ENCODE measurements at places on chromosomes 11 and 22. TPM values are rescaled to one million over a fixed set of nuclear protein-coding genes. Genes with fewer than 3 reads are reported as not detected.

GRCh38 chr11:105953886-105954285 lies 68.2 kb downstream of the MSANTD4 start:
- no peaks in the 10 kb centered on the region for H3K4me1 ChIP-seq
- H3K36me3 ChIP-seq = no peaks in the 10 kb centered on the region
- no peaks in the 10 kb centered on the region for H3K27me3 ChIP-seq
- no peak for DNase-seq
- H3K27ac ChIP-seq = no peak overlapping the region

DNA sequence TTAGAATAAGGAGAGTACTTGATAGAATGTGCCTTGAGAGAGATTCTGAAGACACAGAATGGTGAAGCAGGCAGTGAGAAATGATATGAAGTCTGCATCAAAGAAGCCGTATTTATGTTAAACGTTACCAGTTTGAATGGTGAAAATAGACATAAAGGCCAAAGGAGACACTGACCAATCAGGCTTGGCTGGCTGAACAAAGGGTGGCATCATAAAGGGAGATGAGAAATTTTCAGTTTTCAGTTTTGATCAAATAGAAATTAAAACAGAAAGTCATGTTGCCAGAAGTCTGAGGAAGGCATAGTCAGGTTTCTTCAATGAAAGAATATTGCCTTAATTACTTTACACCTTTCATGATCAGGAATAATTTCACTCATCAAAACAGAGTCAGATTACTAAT lies 6.6 kb downstream of the OR51F1 start:
- no peak overlapping the region for H3K4me3 ChIP-seq
- H3K27me3 ChIP-seq = no peaks in the 10 kb centered on the region
- DNase-seq = no peak
- no peaks in the 10 kb centered on the region for H3K4me1 ChIP-seq
- no peaks in the 10 kb centered on the region for H3K36me3 ChIP-seq

GRCh38 chr11:14261066-14261465 lies 97.9 kb downstream of the RRAS2 start:
- peaks cover 24% of the 10 kb centered on the region for H3K36me3 ChIP-seq
- DNase-seq = no peak
- H3K27ac ChIP-seq = no peak overlapping the region
- no peak overlapping the region for H3K4me3 ChIP-seq
- no peaks in the 10 kb centered on the region for H3K4me1 ChIP-seq

DNA sequence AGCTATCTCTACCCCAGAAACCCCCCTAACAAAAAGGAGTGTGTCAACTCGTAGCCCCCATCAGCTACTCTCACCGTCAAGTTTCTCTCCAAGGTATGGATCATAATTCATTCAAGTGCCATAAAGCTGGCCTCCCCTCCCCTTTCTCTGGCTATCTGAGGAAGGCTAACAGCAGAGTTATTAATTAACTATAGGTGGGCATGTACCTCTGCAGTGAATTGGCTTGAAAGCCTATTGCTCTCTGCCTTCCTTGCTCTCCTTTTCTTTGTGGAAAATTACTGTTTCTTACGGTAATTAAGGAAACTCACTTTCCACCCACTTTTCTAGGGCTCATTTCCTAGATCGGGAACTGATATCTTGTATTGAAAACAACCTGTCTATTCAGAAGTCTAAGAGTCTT lies 14.1 kb downstream of the POLA2 start:
- H3K36me3 ChIP-seq = peaks cover 58% of the 10 kb centered on the region
- H3K27me3 ChIP-seq = no peaks in the 10 kb centered on the region
- no peak overlapping the region for H3K27ac ChIP-seq
- DNase-seq = no peak

DNA sequence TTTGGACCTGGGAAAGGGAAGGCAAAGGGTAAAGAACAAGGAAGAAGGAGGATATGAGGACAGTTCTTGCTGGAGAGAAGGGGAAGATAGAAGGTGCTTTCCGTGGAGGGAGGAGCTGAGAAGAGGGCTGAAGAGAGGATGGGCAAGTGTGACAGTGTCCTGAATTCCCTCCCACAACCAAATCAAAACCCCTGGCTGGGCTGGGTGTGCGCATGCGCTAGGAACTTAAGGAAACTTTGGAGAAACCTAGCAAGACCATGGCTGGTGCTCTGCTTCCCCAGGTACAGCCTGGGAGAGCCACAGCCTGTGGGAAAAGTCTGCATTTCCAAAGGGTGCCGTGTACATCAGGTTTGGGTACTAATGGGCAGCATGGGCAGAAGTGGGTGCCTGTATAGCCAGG lies 29.0 kb upstream of the FJX1 start:
- H3K27ac ChIP-seq = no peak overlapping the region
- H3K4me1 ChIP-seq = no peaks in the 10 kb centered on the region
- no peaks in the 10 kb centered on the region for H3K36me3 ChIP-seq
- peaks cover 19% of the 10 kb centered on the region for H3K27me3 ChIP-seq
- no peak overlapping the region for H3K4me3 ChIP-seq

DNA sequence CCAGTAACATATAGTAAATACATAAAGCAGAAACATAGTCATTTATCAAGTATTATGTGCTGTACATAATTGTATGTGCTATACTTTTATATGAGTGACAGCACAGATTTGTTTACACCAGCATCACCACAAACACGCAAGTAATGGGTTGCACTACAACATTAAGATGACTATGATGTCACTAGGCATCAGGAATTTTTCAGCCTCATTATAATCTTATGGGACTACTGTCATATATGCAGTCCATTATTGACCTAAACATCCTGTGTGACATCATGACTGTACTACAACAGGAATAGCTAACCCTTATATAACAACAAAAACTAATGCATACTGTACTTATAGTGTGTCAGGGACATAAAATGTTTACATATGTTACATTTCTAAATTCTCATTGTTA lies 50.2 kb upstream of the IZUMO1R start:
- H3K27ac ChIP-seq = no peak overlapping the region
- H3K4me3 ChIP-seq = no peak overlapping the region
- H3K27me3 ChIP-seq = no peaks in the 10 kb centered on the region
- no peaks in the 10 kb centered on the region for H3K36me3 ChIP-seq

DNA sequence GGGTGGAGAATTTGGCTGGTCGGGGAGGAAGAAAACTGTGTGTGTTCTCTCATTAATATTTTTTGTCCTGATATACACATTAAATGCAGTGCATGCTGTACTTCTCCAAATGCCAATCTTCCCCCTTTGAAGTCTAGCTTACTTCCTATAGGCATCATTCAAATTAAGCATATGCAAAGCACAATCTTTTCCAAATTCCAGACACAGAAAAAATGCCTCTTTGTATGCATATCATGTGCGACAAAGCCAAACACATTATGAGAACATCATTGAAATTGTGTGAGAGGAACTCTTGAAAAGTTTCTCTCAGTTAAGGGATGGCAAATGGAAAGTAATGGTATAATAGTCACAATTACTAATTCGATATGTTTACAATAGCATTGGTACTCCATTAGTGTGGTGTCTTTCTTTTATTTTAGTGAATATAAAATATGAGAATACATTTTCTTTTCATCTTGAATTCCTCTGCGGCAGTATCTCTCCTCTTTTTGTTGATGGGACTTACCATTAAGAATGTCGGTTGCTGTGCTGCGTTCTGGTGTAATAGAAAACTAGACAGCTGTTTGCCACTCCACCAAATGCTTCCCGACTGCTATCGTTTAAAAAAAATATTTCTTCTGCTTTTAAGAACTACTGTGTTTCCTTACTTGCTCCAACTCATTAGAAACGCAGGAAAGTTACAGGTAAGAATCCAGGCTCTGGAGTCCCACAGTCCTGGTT lies 19.3 kb upstream of the NRIP3 start:
- peaks cover 9% of the 10 kb centered on the region for H3K4me1 ChIP-seq
- H3K27me3 ChIP-seq = peaks cover 23% of the 10 kb centered on the region
- no peak overlapping the region for H3K4me3 ChIP-seq
- no peak for DNase-seq
- no peak overlapping the region for H3K27ac ChIP-seq

GRCh38 chr11:114088836-114089235 lies 29.3 kb downstream of the ZBTB16 start:
- DNase-seq = no peak
- H3K36me3 ChIP-seq = peaks cover 5% of the 10 kb centered on the region
- peaks cover 22% of the 10 kb centered on the region for H3K4me1 ChIP-seq
- peaks cover 5% of the 10 kb centered on the region for H3K27me3 ChIP-seq
- H3K27ac ChIP-seq = no peak overlapping the region
- no peak overlapping the region for H3K4me3 ChIP-seq

The TMPRSS5 gene
- total RNA-seq = 0.50 TPM

The OR2AT4 gene
- total RNA-seq = not detected
